ENCODE measurements at places on chromosomes 7 and 10. TPM values are rescaled to one million over a fixed set of nuclear protein-coding genes. Genes with fewer than 3 reads are reported as not detected.

GRCh38 chr7:111990643-111991042, 215.6 kb downstream of the DOCK4 start:
- no peak for DNase-seq

Gene RPEL1
- total RNA-seq: not detected

Gene SP4
- total RNA-seq: 9.8 TPM

Gene PCLO
- total RNA-seq: 3.2 TPM

Gene HNRNPH3
- 81.1 TPM for total RNA-seq

DNA sequence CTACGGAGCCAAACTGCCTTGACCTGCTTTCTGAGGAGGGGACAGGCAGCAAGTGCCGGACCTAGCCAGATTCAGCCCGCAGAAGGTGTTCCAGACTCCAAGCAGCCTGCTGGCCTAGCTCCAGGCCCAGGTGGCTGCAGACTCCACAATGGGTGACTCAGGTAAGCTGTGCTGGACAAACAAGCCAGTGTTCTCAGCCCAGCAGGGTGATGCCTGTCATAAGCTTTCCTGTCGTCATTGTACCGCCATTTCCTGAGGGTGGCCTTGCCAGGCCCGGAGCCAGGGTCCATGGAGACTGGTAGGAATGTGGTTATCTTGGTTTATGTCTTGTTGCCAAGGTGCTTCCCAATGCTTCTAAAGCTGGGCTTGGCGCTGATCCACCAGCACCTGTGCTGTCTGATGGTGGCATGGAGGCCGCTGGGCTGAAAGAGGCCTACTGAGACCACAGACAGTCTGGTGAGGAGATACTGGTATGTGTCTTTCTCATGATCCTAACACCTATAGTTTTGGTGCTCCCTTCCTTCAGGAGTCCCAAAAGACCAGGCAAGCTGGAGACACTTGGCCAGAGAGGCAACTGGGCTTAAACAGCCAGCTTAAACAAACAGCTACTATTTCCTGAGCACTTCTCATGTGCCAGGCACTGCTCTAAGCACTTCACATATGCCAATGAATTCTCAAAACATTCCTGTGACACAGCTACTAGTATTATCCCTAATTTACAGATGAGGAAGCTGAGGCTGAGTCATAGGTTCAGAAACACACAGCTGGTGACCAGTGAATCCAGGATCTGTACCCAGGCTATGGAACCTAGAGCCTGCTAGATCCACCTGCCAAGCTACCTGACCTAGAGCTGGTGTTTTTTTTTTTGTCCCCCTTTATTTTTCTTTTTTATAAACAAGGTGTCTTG, 42.0 kb downstream of the ZC3HC1 start:
- DNase-seq: no peak

DNA sequence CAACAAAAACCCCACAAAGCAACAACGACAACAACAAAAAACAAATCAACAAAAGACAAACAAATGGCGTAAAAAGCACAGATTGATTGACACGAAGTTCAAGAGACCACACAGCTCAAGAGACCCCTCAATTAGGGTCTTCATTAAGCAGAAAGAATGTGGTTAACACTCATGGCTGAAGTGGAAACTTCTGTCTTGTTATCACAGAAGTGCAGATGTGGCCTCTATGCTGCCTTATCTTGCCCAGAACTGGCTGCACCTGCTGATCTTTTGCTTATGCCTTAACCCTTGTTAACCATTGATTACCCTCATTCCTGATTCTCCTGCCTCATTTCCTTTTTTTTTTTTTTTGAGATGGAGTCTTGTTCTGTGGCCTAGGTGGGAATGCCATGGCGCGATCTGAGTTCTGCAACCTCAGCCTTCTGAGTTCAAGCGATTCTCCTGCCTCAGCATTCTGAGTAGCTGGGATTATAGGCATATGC, 3.5 kb upstream of the DAGLB start:
- no peak for DNase-seq

DNA sequence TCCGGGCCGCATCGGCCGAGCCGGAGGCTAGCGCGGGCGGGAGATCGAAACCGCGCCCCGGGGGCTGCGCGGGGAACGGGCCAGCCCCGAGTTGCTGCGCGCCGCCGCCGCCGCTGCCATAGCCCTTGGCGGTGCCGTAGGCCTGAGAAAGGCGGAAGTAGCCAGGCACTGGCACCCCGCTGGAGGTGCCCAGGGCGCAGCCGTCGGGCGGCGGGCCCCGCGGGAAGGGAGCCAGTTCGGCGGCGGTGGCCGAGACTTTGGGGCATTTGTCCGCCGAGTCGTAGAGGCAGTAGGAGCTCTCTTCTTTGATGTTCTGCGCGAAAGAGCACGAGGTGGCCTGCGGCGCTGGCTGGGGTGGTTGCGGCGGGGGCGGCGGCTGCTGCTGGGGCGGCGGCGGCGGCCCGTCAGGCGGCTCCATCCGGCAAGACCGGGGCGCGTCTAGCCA, 587 bp downstream of the HOXA10 start:
- DNase-seq: no peak

DNA sequence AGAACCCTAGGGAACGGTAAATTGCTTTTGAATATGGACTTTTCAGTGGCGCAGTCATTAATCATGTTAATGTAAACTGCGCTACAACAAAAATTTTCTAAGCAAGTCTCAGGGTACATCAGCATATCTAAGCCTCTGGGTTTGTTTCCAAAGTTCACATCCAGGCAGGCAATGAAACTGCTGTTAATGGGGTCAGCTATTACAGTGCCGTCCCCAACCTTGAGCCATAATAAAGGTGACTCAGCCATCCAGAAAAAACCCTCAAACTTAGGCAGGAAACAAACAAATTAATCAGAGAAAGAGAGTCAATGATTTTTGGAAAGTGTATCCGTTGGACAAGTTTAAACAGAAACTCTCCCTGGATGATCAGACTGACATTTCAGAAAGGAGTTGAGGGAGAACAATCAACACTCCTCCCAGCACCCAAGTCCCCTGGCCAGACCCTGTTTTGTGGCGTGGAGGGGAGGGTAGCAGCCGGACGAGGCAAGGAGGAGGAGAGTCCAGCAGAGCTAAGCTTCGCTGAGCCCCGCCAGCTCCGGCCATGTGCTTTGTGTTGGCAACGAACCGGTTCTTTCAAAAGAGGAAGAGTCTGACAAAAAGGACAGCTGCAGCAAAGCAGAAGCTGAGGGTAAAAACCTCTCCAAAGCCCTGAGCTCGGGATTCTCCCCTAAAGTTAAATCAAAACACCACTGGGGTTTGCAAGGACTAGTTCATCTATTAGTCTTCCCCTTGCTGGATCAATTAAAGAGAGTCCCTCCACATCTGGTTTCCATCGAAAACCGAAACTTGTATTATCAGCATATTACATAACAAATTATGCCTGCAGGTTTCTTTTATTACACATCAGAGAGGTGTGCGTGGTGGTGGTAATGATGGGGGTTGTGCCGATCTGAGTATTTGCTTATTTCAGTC, 3.6 kb downstream of the FAM53B start:
- DNase-seq: peak; percentile 90

GRCh38 chr10:24661376-24661775, 62.3 kb downstream of the ARHGAP21 start:
- DNase-seq: no peak

Gene OLAH
- total RNA-seq: not detected

- no peak for DNase-seq
Measured at GRCh38 chr10:96360766-96361165, 2.0 kb upstream of the OPALIN start.

DNA sequence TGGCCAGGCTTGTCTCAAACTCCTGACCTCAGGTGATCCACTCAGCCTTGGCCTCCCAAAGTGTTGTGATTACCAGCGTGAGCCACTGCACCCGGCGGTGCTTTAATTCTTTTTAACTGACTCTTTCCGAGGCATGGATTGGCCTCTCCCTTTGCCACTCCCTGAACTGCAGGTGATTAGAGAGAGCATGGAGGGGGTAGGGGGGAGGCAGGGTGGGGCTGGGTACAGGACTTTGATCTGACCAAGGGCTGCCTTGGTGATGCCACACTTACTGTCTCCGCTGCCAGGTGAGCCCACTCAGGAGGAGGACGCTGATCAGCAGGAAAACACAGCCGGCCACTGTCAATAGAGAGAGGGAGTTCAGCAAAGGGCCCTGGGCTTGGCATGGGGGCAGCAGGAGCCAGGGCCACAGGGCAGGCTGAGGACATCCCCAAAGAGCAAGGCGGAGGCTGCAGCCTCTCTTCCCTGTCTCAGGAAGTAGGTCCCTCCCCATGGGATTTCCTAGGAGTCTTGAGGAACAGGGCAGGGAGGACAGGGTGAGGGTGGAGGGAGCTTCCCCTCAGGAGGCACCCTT, 40.5 kb upstream of the IL15RA start:
- DNase-seq: no peak

- DNase-seq: no peak
Measured at GRCh38 chr7:55508221-55509011, 63.9 kb downstream of the VOPP1 start.

DNA sequence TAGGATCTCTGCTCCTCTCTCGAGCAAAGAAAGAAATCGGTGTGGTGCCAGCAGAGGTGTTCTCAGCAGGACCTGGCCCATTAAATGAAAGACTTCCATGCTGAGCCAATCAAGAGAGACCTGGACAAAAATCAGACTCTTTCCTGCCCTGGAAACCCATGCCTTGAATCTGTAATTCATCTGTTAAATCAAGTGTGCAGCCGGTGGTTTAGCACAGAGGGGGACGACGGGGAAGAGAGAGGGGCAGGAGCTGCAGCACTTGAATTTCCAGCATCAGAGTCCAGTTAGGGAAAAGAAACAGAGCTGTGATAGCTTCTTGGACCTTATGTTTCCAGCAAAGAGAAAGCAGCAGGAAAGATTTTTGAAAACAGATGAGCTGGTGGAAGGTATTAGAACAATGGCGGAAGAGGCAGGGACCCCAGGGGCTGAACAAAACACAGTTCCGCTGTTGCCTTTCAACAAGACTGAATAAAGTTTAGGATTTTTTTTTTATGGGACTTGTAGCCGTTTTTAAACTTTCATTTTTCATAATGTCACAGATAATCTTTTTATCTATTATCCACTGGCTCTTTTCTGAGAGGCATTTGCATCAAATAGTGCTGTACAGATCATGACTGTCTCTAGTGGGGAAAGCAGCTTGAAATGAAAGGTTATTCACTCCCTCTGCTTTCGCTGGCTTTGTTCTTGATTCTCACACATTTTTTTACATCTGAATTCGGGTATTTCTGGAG, 543.6 kb upstream of the GALNT17 start:
- no peak for DNase-seq

GRCh38 chr10:117167789-117168674, 29.3 kb upstream of the KCNK18 start:
- peak; percentile 81 for DNase-seq

DNA sequence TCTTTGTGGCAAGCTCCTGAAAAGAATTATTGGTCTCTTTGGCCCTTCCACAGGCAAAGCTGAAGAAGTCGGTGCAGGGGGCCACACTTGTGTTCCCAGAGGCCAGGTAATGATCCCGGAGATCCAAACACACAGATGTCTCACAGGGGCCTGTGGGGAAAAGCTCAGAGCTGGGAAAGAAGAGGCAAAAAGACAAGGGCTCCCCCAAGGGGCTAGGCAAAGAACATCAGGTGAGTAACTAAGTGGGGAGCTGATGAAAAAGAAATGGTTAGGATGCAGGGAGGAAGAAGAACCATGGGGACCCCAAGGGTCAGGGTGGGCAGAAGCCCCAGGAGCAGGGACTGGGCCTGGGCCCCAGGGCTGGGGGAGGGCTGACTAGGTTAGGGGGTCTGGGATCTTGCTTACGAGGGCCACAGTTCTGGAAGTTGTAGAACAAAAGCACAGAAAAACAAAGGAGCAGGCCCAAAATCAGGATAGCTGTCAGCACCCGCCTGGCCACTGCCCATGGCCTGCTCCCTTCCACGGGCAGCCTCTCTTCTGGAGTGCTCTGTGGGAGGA, 1.1 kb downstream of the KEL start:
- no peak for DNase-seq
